NCI-H2081 treated with DMSO at 0.1 percent for 48 hours (cell line): ENCODE measurements at places on chromosomes 1 and 21.

GRCh38 chr1:212118167-212118871 is 82.8 kb downstream of the DTL start:
- DNase-seq, result no peak

GRCh38 chr1:147509786-147510395 is 31.4 kb upstream of the BCL9 start:
- no peak for DNase-seq

GRCh38 chr1:16396591-16396990 is 29.5 kb downstream of the SZRD1 start:
- DNase-seq, result no peak

GRCh38 chr1:54894271-54894670 is 7.3 kb upstream of the DHCR24 start:
- DNase-seq, result no peak

DNA sequence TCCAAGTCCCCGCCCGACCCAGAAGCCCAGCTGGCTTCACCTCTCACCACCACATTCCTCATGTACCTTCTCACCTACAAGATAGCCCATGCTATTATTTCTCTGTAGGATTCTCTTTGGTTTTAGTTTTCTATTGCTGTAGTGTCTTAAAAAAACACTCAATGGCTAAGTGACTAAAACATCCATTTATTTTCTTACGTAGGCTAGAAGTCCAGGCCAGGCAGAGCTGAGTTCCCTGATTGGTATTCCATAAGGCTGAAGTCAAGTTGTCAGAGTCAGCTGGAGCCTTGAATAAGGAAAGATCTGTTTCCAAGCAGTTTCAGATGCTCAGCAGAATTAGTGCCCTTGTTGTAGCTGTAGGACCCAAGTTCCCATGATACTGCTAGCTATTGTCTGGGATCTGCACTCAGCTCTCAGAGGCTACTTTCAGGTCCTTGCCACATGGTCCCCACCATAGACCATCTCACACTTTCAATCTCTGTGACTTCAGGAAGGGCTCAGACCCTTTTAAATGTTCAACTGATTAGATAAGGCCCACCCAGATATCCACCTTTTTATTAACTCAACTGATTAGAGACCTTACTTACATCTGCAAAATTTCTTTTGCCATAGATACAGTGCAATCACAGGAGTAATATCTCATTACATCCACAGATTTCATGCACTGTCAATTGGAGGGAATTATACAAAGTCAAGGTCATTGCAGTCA is 371.0 kb downstream of the TGFB2 start:
- DNase-seq, result no peak

- DNase-seq, result no peak
Measured at GRCh38 chr1:47753808-47754207, 243.4 kb downstream of the TRABD2B start.
